Activated naive CD4-positive, alpha-beta T cell treated with anti-CD3 and anti-CD28 coated beads for 36 hours (primary cell): ENCODE measurements at places on chromosomes 6 and 20. TPM values are rescaled to one million over a fixed set of nuclear protein-coding genes. Genes with fewer than 3 reads are reported as not detected.

GRCh38 chr6:144718431-144718830 lies 433.3 kb downstream of the UTRN start:
- DNase-seq, result peak; percentile 8
- H3K36me3 ChIP-seq, result peaks cover 5% of the 10 kb centered on the region
- no peak overlapping the region for H3K4me3 ChIP-seq
- no peaks in the 10 kb centered on the region for H3K27me3 ChIP-seq
- no peak overlapping the region for H3K27ac ChIP-seq

DNA sequence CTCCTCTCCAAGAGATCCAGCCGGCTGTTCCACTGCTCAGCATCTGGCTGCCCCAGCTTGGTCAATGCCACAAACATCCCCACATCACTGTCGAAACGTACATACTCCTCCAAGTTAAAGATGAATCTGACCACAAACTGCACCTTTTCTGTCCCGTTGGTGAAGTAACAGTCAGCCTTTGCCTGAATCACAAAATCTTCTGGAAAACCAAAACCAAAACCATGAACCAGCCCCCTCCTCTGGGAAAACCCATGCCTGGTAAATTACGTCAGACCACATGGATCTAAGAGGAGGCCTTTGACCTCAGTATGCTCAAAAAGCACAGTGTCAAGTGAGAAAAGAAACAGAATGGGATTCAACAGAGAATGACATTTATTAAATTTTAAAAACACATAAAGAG lies 1.7 kb downstream of the HLA-DOB start:
- no peak overlapping the region for H3K27ac ChIP-seq
- H3K4me3 ChIP-seq, result no peak overlapping the region
- no peak for DNase-seq
- no peaks in the 10 kb centered on the region for H3K27me3 ChIP-seq

DNA sequence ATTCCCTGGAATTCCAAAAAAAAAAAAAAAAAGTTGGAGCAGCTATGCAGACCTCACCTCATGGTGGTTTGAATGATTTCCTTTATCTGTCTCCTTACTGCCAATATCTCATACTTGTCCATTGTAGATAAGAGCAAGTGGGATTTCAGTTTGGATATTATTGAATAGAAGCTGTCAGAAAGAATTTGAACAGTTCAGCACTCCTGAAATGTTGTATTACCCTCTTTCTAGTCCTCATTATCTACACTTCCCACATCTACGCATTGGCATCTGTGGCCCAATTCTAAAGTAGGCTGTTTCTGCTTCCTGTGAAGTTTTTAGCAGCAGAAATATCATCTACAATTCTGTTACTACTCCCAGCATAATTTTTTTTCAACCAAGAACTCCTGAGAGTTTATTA lies 68.2 kb upstream of the KHDRBS2 start:
- no peaks in the 10 kb centered on the region for H3K4me1 ChIP-seq
- no peaks in the 10 kb centered on the region for H3K27me3 ChIP-seq
- no peak overlapping the region for H3K4me3 ChIP-seq
- no peak for DNase-seq

DNA sequence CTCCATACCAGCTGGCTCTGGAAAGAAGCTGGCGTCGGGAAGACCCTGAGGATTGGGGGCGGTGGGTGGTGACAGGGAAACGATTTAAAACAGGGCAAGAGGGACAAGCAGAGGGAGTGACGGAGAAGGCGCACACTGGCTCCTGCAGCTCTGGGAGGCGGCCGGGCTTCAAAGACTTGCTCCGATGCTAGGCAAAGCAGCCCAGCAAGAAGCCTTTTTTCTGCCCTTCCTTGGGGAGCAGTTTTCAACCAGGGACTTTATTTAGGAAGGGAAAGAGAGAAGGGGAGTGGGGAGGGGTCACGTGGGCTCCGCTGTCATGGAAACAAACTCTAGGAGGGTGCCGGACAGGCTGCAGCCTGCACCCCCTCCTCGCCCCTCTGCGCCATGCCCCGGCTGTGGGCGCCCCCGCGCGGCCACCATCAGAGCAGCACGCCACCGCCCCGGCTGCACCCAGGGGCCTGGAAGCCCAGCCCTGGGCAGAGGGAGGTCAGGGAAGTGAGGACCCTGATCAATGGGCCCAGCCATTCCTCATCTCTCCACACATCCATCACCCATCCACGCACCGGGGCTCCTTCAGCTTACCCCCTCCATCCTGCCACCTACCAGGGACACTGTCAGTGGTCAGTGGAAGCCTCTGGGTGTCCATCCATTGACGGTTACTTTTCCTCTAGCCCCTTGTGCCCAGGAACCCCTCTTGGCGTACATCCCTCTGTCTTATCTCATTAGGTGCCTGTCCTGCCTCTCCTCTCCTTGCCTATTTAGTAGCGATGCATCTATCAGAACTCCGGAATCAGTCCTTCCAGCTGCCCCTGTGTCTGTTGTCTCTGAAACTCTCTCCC lies 66.6 kb upstream of the CCDC167 start:
- no peaks in the 10 kb centered on the region for H3K36me3 ChIP-seq
- no peak overlapping the region for H3K4me3 ChIP-seq
- H3K27ac ChIP-seq, result no peak overlapping the region
- peak; percentile 72 for DNase-seq
- H3K27me3 ChIP-seq, result no peaks in the 10 kb centered on the region

DNA sequence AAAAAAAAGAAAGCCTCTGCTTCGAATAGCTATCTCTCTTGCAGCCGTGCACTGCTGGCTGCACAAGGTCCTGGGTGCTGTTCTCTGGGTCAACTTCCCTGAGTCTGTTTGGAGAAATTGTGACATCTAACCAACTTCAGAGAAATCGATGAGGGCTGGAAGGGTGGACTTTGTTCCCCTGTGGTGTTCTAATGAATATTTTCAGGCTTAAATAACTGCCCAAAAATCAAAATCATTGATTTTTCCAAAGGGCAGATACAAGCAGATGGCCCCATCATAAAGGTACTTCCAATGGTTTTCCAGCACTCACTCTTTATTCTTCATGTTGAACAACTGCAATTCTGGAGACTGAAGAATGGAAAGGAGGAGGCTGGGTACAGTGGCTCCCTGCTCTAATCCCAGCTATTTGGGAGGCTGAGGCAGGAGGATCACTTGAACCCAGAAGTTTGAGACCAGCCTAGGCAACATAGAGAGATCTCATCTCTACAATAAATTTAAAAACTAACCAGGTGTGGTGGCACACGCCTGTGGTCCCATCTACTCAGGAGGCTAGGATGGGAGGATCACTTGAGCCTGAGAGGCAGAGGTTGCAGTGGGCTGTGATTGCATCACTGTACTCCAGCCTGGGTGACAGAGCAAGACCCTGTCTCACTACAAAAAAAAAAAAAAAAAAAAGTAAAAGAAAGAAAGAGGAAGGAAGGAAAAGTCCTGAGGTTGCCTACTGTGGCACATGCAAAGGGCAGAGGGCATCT lies 59.1 kb downstream of the FOXA2 start:
- no peaks in the 10 kb centered on the region for H3K36me3 ChIP-seq
- H3K4me1 ChIP-seq, result no peaks in the 10 kb centered on the region
- H3K27ac ChIP-seq, result no peak overlapping the region
- DNase-seq, result no peak
- no peaks in the 10 kb centered on the region for H3K27me3 ChIP-seq

- H3K4me1 ChIP-seq, result no peaks in the 10 kb centered on the region
- no peak for DNase-seq
- H3K27me3 ChIP-seq, result peaks cover 18% of the 10 kb centered on the region
- H3K4me3 ChIP-seq, result no peak overlapping the region
- no peak overlapping the region for H3K27ac ChIP-seq
Observed at GRCh38 chr6:12761376-12762115, 45.0 kb downstream of the PHACTR1 start.

GRCh38 chr6:38573801-38574395 lies 65.8 kb downstream of the BTBD9 start:
- no peak overlapping the region for H3K4me3 ChIP-seq
- no peak overlapping the region for H3K27ac ChIP-seq
- H3K27me3 ChIP-seq, result no peaks in the 10 kb centered on the region
- peaks cover 31% of the 10 kb centered on the region for H3K4me1 ChIP-seq
- no peak for DNase-seq
- H3K36me3 ChIP-seq, result peaks cover 23% of the 10 kb centered on the region

Gene TFAP2B
- total RNA-seq, result not detected
